GM10248 (cell line): ENCODE measurements at places on chromosomes 7 and 10.

GRCh38 chr7:24239260-24239659, 44.7 kb upstream of the NPY start:
- DNase-seq, result no peak

DNA sequence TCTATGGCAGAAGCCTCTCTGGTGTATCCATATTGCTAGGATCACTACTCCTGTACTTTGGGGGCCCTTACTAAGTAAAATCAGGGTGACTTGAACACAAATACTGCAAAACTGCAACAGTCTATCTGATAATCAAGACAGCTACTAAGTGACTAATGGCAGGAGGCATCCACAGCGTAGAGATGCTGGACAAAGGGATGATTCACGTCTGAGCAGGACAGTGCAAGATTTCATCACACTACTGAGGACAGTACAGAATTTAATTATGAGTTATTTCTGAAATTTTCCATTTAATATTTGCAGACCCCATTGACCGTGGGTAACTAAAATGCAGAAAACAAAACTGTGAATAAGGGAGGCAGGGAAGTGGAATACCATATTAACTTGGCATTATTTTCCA, 10.4 kb downstream of the CUL2 start:
- DNase-seq, result no peak

- DNase-seq, result no peak
Measured at GRCh38 chr10:74880041-74880440, 53.6 kb downstream of the KAT6B start.

DNA sequence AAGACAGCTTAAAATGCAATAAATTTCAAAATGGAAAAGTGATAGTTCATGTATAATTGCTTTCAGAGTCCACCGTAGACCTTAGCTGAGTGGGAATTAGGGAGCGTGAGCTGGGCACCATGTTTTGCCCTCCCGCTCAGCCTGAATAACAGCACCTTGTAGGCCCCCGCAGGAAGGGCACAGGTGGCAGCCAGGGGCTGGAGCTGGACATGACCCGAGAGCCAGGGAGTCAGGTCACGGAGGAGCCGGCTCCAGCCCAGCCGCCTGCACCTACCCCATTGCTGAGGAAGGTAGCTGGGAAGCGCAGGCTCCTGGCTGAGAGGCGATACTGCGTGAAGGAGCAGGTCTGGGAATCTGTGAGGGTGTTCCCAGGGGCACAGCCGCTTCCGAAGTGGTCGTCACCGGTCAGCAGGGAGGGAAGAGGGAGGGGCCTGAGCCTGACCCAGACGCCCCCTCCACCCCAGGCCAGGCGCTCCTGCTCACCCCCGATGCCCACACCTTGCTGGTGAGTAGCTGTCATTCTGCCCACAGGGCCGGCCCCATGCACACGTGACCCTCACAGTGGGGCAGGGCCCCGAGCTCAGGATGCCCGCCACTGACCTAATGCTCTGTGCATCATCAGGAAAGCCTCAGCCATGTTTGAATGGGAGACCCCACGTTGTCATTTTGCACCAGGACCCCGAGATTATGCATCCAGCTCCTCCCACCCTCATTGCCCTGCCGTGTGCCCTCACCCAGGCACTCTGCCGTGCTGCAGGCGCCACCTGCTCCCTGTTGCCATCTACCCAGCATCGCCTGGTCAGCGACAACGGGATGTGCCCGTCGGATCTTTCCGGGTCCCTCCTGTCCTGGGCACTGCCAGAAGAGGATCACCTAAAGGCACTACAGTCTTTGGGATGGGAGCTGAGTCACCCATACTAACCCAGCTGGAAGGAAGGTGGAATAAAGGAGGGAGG, 129.2 kb upstream of the TCERG1L start:
- DNase-seq, result no peak

DNA sequence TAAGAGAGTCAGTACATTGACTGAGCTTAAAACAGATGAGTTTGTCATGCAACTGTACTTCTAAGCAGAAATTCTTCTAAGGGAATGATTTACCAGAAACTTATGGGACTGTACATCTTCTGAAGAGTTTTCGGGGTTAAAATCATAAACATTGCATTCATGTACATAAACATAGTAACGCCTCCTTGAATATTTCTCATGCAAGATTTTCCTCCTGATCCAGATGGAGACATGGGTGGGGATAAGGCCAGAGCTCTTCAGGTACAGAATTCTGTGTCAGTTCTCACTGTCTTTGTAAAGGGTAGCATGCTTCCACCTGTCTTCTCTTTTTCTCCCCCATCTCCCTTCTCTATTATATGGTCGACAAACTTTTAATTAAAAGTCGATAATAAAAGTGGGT, 335.3 kb downstream of the ABCA13 start:
- DNase-seq, result no peak

- no peak for DNase-seq
Measured at GRCh38 chr10:127548022-127548421, 1.1 kb upstream of the NPS start.

GRCh38 chr7:1553512-1554210, 2.3 kb downstream of the TMEM184A start:
- no peak for DNase-seq

DNA sequence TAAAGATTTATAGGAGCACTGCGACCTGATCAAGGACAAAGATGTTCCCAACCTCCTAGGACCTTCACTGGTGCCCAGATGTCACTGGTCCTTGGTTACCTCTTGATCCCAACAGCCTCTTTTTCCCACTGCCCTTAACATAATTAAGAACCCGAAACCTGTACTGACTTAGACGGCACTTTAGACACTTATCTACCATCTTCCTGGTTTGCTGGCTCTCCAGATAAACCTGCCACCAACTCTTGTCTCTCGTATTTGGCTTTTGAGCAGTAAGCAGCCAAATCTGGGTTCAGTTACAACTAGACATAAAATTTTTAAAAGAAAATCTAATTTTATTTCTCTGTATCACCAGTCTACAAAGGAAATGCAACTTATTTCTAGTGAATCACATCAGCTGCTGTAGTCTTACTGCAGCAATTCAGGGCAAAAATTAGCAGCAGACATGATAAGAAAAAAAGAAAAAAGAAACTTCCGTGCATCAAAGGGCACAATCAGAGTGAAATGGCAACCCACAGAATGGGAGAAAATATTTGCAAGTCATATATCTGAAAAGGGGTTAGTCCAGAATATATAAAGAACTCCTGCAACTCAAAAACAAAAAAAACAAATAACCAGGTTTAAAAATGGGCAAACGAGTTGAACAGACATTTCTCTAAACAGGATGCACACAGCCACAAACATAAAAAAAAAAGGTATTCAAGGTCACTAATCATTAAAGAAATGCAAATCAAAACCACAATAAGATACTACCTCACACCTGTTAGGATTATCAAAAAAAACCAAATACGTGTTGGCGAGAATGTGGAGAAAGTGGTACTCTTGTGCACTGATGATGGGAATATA, 9.4 kb downstream of the ASB13 start:
- DNase-seq, result no peak

- DNase-seq, result no peak
Measured at GRCh38 chr7:75055830-75056772, 17.5 kb downstream of the RCC1L start.

DNA sequence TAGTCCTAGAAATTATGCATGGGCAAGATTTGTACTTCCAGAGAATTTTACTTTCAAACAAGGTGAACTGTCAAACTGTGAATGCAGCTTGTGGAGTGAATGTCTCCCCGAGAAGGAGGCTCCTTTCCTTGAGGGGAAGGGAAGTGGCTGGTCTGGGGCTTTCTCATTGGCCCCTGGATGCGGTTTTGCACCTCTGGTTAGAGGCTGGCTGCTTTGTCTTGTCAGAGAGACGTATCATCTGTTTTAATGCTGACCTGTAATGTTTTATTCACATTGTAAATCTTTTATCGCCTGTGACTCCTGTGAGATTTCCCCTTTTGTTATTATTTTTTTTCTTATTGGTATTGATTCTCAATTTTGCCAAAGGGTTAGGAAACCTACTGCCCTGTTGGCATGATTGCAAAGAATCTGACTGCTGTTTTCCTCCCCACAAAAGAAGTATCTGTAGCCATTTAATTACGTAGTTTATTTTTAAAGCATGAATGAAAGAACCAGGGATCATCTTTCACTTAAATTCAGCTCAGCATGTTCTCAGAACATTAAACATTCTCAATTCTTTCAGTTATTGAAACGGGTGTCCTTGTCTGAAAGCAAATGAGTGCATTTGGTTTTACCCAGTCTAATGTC, 238.3 kb upstream of the NFE2L3 start:
- DNase-seq, result no peak

- DNase-seq, result no peak
Measured at GRCh38 chr7:112678626-112679025, 111.6 kb downstream of the TMEM168 start.

- no peak for DNase-seq
Measured at GRCh38 chr7:710161-710560, 16.3 kb upstream of the DNAAF5 start.

GRCh38 chr7:157541295-157542067, 204.7 kb downstream of the DNAJB6 start:
- no peak for DNase-seq

DNA sequence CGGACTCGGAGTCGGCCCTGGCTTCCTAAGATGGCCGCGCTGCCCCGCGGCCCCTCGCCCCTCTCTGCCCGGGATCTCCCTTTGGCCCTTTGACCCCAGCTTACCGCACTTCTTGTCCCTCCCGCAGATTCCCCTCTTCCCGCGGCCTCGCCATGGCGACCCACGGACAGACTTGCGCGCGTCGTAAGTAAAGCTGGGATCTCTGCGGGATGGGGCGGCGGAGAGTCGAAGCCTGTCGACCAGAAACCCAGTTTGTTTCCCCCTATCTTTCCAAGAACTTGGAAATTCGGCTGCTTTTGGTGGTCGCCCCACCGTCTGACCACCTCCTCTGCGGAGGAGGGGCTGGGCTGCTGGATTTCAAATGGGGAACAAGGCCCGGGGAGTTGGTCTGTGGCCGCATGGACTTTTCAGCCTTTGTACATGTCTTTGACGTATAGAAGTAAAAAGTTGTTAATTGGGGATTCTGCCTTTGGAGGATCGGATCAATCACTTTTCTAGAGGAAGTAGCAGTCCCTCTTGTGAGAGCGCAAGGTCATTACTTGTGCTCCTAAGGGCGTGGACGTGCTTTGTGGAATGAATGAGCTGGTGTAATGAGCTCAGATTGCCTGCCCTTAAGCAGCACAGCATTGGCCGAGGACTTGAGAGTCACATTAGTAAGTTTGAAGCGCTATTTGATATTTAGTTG, 553 bp downstream of the VDAC2 start:
- DNase-seq, result no peak

- no peak for DNase-seq
Measured at GRCh38 chr7:48004032-48004431, 24.6 kb upstream of the HUS1 start.

DNA sequence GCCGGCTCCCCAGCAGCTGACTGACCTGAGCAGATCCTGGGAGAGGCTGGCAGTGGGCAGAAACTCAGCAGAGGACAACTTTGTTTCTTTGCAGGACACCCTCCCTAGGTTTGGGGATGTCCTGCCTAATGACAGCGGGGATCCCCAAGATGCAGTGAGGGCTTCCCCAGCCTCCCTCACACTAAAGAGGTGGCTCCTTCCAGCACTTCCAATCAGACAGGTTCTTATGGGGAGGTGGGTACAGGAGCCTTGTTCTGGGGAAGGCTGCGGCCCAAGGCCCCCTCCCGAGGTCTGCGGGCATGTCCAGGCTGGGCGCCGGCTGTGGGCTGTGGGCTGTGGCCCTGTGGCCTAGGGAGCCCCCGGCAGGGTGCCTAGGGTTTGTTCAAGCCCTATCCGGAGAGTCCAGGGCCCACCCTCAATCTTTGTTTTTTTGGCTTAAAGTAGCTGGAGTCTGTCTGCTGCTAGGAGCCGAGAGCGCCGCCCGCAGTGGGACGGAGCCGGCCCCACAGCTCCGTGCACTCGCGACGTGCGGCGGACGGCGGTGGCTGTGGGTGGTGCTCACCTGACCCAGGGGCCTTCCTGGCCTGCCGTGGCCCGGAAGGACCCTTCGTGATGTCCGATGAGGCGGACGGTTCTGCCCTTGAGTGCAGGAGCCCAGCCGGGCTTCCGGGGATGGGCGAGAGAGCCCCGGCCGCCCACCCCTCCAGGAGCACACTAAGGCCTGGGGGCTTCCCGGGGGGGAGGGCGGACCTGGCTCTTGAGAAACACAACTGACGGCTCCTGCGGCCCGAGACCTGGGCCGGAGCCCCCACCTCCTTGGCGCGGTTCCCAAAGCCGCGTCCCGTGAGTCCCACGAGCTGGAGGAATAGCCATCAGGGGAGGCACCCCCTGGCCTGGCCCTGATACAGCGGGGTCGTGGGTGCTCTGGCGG, 57.2 kb downstream of the PDGFA start:
- no peak for DNase-seq

GRCh38 chr10:50550291-50550839, 73.4 kb downstream of the SGMS1 start:
- no peak for DNase-seq

GRCh38 chr10:121684276-121684675, 86.0 kb upstream of the FGFR2 start:
- DNase-seq, result no peak

DNA sequence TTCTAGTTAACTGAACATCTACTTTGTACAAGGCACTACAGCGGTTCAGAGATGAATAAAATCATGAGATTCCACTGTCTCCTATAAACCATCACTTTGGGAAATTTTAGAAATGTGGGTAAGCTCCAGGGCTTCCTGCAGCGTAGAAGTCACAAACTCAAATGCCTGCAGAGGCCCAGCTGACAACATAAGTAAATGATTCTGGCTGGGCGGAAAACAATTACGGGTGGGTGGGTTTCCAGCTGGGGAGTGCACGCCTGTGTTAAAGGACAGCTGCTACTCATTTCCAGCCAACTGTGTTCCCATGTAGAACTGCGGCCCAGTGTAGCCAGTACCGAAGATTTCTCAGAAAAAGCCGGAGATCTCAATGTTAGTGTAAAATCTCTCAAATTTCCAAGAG, 69.5 kb upstream of the ATRNL1 start:
- DNase-seq, result no peak

DNA sequence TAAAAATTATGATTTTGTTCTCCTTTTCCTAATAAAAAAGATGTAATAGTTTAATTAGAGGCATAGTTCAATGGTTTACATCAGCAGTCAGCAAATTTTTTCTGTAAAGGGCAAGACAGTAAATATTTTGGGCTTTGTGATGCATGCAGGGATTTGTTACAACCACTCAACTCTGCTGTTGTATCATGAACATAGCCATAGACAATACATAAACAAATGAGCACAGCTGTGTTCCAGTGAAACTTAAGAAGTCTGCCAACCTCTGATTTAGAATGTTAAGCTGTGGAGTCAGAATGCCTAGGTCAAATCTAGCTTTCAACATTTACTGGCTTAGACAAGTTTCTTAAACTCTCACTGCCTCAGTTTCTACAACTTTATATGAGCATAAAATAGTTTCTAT, 31.6 kb downstream of the ASZ1 start:
- DNase-seq, result no peak

GRCh38 chr7:36116347-36117202, 36.5 kb upstream of the EEPD1 start:
- DNase-seq, result no peak

GRCh38 chr7:156218544-156219306, 406.5 kb upstream of the SHH start:
- no peak for DNase-seq

GRCh38 chr7:45650404-45651394, 76.5 kb downstream of the ADCY1 start:
- no peak for DNase-seq
